ENCODE measurements at places on chromosomes 2 and 18.

- DNase-seq: no peak
These were observed 79.5 kb downstream of the EPB41L3 start for GRCh38 chr18:5464251-5464650.

- no peak for DNase-seq
These were observed 145.4 kb upstream of the FOSL2 start for GRCh38 chr2:28247290-28247689.

GRCh38 chr2:53877556-53877955, 17.8 kb upstream of the GPR75 start:
- DNase-seq: no peak

DNA sequence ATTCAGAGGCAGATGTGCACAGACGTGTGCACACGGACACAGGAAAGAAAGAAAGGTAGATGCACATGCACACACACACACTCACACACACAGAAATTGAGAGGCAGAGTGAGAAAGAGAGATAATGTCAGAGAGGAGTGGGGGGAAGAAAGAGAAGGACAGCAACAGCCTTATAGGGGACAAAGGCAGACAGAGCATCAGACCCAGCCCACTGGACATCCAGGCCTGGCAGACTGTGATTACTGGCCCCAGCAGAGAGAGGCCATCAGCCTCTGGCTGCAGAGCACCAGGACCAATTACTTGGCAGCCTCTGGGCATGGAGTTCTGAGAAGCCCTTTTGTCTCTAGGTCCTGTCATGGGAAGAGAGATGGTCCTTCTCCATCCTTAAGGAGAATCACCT, 66.1 kb downstream of the C18orf54 start:
- DNase-seq: no peak

- DNase-seq: no peak
These were observed 1.6 kb downstream of the KANSL1L start for GRCh38 chr2:210169516-210170195.

DNA sequence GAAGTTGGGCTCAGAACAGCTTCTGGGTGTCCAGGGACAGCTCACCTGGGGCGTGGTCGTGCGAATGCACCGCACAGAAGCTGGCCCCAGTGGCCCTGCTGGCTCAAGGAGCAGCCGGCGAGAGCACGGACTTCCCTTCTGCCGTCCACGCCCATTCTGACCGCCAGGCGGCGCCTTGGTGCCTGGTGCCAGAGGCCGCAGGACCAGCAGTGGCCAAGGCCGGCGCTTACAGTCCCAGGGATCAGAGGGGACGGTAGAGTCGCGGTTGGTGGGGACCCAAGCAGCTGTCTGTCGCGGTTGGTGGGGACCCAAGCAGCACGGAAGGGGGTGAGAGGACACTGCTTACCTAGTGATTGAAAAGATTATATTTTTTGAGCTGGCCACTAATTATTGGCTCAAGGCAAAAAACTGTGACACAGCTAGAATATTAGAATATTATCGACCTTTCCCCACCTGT, 25.7 kb downstream of the NPPC start:
- DNase-seq: peak; percentile 82

- no peak for DNase-seq
These were observed 345.1 kb downstream of the CYP26B1 start for GRCh38 chr2:71802556-71802955.

- DNase-seq: no peak
These were observed 13.4 kb downstream of the FMNL2 start for GRCh38 chr2:152348388-152348787.

DNA sequence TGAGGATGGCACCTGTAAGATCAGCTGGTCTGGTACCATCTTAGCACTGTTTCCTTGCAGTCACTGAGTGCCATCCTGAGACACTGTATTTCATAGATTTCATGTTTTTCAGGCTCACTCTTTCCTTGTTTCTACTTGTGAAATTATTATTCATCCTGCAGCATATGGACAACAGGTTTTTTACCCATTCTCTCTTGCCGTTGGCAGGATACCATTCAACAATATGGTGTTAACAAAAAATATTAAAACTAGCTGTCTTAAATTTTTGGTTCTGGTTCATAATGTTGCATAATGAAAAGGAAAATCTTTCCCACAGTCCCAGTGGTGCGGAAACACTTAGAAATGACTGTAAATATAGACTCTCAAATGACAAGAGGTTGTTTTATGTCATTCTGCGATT, 23.1 kb upstream of the ATG16L1 start:
- DNase-seq: no peak

DNA sequence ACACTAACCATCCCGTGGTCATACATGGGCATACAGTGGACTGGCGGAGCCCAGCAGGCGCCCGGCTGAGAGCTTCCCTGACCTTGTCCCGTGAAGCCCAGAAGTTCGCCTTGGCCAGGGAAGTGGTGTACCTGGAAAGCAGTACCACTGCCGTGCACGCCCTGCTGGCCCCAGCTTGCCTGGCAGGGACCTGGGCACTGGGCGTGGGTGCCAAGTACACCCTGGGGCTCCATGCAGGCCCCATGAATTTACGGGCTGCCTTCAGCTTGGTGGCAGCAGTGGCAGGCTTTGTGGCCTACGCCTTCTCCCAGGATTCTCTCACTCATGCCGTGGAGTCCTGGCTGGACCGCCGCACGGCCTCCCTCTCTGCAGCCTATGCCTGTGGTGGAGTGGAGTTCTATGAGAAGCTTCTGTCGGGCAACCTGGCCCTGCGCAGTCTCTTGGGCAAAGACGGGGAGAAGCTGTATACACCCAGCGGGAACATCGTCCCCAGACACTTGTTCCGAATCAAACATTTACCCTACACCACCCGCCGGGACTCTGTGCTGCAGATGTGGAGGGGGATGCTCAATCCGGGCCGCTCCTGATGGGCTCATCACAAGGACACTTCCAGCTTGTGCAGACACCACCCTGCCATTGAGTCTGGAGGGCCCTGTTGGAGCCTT, 2.3 kb downstream of the TMEM177 start:
- no peak for DNase-seq

GRCh38 chr18:44526705-44527415, 153.8 kb upstream of the SETBP1 start:
- no peak for DNase-seq

- DNase-seq: no peak
These were observed 131.5 kb downstream of the ATP9B start for GRCh38 chr18:79200546-79201268.

- DNase-seq: no peak
These were observed 12.5 kb upstream of the HK2 start for GRCh38 chr2:74821177-74822126.

- no peak for DNase-seq
These were observed 78.9 kb downstream of the TRIM43 start for GRCh38 chr2:95670686-95671085.

DNA sequence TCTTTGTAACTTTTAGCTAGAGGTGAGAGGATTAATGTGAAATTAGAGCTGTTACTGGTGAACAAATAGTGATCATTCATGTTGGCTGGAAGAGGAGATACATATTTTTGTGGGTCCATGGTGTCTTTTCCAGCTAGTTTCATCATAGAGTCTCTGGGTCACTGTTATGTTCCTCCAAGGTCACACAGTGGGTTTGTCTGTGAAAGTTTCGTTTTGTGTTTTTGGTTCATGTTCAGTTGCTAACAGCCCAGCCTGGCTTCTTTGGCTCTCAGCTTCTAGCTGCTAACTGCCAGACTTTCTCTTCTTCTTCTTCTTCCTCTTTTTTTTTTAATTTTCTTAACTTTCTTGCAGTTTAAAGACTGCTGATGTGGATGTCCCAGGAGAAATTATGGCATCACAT, 480.0 kb upstream of the SYT4 start:
- DNase-seq: no peak

GRCh38 chr18:24762511-24762910, 302.1 kb downstream of the HRH4 start:
- no peak for DNase-seq

DNA sequence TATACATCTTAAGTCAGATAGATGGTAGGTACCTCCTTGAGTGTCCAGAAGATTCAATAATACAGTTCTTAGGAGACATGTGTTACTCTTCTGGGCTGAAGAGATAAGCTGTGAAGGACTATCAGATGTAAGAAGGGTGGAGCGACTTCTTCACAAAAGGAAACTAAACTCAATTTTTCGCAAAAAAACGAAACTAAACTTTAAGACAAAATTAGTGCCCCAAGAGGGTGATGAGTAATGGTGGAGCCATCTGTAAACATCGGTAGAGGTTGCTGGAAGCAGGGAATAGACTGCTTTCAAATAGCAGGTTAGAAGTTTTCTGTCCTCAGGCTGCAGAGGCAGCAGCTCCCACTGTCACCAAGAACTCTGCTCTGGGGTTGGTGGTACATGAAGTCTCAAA, 111.6 kb upstream of the TACR1 start:
- DNase-seq: no peak

GRCh38 chr18:9737472-9738121, 29.5 kb downstream of the RAB31 start:
- no peak for DNase-seq

- no peak for DNase-seq
These were observed 148.9 kb downstream of the SMAD2 start for GRCh38 chr18:47781561-47781960.

GRCh38 chr2:8740136-8740535, 58.3 kb downstream of the ID2 start:
- DNase-seq: no peak

DNA sequence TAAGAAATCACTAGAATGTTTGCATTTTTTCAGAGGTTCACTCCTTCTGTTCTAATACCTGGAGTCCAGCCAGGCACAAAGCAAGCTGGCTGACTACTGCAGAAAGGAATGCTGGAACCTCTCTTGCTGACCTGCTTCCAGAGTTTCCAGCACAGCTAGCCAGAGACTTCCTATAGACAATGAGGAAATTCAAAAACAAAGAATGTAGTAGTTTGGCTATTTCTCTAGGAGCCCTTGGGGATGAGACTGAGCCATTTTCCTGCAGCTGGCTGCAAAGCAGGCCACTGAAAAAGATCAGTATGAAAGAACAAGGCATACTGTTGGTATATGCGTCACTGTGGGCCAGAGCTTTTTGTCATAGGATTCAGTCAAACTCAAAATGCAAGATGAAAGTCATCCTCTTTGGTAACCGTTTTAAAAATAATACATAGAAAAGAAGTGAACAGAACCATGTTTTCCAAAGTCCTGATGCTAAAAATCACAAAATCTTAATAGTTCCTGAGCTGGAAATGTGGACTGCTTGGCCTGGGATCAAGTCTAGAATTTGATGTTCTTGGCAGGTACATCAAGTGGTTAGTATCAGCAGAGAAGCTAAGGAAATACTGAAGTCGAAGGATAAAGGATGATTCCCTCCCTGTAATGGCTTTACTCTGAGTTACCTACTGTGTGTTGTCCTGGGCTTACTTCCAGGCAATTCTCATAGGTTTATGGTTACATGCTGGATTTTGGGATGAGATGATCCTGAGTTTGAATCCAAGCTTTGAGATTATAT, 9.0 kb upstream of the DSEL start:
- no peak for DNase-seq

DNA sequence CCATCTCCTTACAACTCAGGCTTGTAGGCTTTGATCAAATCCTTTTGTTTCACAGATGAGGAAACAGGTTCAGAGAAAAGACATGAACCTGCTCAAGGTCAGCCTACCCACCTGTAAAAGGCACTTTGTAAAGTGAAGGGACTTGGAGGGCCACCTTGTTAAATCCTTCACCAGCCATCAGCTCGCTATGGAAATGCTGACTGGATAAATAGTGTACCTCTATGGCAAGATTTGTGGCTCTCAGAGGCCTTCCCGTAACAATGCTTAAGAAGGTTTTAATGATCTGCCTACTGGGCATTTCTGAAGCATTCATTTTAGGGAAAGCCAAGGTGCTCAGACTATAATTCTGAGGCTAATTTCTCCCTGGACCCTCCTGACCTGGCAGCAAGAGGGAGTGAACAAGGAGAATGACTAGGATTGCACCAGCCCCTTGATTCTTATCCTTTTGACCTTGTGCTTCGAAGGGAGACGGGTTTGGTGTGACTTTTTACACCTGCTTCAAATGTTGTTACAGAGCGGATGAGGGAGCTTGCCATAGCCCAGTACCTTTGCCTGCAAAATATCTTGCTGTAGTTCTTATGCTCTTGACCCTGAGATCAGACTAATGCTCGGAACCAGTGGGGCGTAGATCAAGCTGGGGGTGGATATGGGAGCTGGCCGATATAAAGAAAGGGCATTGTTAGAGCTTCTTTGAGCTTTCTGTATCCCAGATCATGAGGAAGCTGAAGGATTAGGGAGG, 90.9 kb upstream of the CXCR4 start:
- no peak for DNase-seq

DNA sequence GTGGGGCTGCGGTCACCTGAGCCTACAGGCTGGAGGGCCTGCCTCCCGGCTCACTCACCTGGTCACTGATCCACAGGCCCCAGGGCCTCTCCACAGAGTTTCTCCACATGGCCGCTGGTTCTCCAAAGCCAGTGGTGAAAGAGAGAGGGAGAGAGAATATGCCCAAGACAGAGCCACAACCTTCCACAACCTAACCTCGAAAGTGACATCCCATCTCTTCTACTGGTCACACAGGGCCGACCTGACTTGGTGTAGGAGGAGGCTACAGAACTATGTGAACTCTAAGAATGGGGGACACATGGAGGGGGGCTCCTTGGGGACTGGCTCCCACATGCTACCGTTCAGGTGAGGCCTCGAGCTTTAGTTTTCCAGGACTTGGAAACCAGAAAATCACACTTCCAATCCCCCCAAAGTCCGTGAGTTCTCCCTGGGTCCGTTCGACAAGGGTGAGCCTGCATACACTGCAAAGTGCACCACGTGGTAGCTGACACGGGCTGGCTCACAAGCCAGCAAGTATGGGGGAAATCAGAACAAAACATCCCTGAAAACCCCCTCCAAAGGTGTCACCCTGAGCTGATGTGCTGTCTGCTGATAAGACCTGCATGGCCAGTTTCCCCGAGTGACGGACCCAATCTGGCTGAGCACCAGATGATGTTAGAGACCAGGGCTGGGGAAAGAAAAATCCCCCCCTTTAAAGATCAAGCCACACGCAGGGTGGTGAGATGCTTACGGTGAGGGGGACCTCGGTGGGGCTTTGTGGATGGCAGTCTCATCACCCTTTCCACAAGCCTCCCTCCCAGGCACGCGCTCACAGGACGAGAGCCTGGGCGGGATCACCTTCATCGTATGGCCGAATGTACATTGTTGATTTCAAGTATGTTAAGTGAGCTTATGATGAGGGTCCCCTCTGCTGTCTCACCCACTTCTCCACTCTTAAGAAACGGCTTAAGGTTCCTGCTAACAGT, 54.2 kb upstream of the SEMA4C start:
- DNase-seq: peak; percentile 22

DNA sequence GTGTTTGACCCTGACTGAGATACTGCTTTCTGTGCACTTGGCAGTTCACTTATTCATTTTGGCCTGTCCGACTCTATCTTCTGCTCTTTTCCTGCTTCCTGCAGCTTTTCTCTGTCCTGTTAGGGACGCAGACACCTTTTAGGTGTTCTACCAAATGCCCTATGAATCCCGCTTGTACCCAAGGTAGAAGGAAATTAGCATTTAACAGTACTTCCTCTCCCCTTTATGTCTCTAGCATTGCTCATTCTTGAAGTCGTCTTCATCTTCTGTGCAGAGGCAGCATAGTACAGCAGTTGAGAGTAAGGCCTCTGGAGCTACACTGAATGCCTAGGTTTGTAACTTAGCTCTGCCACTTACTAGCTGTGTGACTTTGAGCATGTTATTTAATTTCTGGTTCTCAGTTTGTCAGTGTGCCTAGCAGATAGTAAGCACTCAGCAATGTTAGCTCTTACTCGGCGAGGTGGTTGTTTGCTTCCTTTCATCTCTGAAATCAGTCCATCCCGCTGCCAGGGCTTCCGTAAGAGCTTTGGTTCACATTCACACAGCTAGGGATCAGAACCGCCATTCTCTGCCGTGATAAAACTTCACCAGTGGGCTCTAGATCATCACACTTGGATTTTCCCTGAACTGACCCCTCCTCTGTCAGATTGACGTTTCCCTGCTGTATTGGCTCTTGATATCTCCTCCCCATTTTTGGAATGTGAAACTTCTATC, 1.4 kb downstream of the CCT7 start:
- no peak for DNase-seq

GRCh38 chr18:8794156-8794933, 89.0 kb downstream of the MTCL1 start:
- no peak for DNase-seq
